ENCODE measurements at places on chromosomes 12 and 14. TPM values are rescaled to one million over a fixed set of nuclear protein-coding genes. Genes with fewer than 3 reads are reported as not detected.

GRCh38 chr14:104856157-104856868 lies 8.8 kb upstream of the CEP170B start:
- no peak for DNase-seq

GRCh38 chr14:82720946-82721345 lies 1187.3 kb upstream of the SEL1L start:
- no peak for DNase-seq

GRCh38 chr12:57835366-57836288 lies 10.9 kb downstream of the CTDSP2 start:
- no peak for DNase-seq

The SLCO1B1 gene
- not detected for total RNA-seq

The CBLN3 gene
- total RNA-seq = 0.42 TPM

The EFCAB11 gene
- total RNA-seq = 14.0 TPM

- DNase-seq = no peak
Measured at GRCh38 chr14:61749264-61749663, 13.0 kb upstream of the SNAPC1 start.

DNA sequence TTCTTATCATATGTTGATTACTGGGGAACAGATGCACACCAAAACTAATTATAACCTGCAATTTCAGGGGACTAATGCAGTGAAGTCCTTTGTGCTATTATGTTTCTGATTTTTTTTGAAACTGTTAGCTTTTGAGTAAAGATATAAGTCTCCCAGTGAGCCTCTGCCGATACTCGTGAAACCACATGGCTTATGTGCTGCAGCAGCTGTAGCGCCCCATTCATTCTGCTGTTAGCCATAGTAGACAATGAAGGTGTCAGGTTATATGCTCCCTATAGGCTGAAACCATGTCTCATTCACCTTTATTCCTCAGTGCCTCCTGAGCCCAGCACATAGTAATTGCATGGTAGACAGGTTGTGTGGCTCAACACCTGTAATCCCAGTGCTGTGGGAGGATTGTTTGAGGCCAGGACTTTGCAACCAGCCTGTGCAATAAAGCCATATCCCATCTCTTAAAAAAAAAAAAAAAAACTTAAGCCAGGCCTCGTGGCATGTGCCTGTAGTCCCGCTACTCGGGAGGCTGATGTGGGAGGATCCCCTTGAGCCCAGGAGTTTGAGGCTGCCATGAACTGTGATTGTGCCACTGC lies 25.0 kb downstream of the GOLGA5 start:
- no peak for DNase-seq

- DNase-seq = no peak
Measured at GRCh38 chr14:52360831-52361230, 46.7 kb downstream of the PTGER2 start.
